Gastroesophageal sphincter (tissue), 4 donors: ENCODE measurements at places on chromosomes 2 and 18. TPM values are rescaled to one million over a fixed set of nuclear protein-coding genes. Genes with fewer than 3 reads are reported as not detected.

COL4A4 gene
- 5.0 TPM for total RNA-seq

HOXD8 gene
- 6.9 TPM for total RNA-seq

TLX2 gene
- total RNA-seq, result 0.27 TPM

REG3A gene
- not detected for total RNA-seq

GRCh38 chr2:120348737-120349439 is 3.0 kb downstream of the INHBB start:
- ATAC-seq, result no peak

LRRTM1 gene
- total RNA-seq, result 1.2 TPM

KCNJ13 gene
- total RNA-seq, result not detected

GRCh38 chr2:168514692-168515091 is 58.6 kb downstream of the CERS6 start:
- ATAC-seq, result no peak

UGT1A6 gene
- not detected for total RNA-seq

DNA sequence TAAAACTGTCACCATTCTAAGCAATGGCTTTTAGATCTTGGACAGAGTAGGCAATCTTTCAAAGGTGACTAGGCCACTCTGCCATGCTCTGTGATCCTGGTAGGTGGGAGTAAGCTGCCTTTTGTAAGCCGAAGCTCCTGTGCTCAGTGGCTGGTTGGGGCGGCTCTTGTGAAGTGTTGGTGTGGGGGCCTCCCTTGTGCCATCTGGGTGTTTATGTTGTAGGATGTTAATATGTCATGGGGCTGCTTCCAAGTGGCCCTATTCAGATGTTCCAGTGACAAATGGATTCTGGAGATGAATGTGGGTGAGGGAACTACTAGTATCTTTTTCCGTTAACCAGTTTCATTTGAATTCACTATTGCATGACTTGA is 116.8 kb upstream of the SPRED2 start:
- ATAC-seq, result no peak

GRCh38 chr2:36783246-36783645 is 86.7 kb downstream of the VIT start:
- no peak for ATAC-seq

ROCK2 gene
- 124 TPM for total RNA-seq

DNA sequence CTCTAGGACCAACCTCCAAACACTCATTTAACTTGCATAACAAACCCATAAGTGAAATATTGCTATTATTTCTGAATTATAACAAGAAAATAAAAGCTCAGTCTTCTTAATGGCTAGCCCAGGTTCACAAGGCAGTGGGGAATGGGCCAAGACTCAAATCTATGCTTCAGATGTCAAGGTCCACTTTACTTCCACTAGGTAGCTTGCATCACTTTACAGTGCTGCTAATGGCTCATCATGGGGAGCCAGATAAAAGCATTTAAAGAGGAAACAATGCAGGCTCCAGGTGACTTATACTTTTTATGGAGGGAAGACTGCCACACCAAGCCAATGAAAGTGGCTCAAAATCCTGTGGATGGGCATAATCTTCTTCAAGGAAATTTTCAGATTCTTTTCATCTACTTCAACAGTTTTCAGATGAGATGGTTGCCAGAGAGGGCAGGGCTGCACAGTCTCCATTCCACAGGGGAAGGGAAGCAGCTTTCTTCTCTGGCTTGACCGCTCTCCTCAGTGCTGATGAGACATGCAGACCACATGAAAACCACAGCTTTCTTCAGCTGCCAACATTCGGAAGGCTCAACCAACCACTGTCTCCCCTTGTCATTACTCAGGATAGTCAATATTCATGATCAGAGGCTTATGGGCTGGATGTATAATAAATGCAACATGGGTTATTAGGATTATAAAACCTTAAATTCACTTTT is 361.9 kb upstream of the MEX3C start:
- ATAC-seq, result no peak

DNA sequence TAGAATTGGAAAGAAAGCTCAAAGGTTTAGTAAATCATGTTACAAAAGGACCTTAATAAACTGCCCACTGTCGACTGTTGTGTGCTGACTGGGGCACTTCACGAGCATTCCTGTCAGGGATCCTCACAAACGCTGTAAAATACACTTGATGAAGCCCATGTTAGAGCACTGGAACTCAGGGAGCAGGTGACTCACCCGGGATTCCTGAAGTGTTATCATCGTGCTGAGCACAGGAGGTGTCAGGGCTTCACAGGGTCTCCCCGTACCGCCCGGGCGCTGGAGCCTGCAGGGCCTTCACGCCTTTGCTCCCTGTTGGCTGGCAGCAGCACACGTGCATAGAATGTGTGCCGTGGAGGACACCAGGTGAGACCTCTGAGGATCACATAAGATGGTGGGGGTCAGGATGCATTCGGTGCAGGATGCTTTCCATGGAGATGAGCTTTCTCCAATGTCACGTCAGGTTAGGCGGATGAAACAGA is 187.3 kb downstream of the SNTG2 start:
- ATAC-seq, result no peak
